GM04504 (cell line): ENCODE measurements at places on chromosomes 3 and 15.

DNA sequence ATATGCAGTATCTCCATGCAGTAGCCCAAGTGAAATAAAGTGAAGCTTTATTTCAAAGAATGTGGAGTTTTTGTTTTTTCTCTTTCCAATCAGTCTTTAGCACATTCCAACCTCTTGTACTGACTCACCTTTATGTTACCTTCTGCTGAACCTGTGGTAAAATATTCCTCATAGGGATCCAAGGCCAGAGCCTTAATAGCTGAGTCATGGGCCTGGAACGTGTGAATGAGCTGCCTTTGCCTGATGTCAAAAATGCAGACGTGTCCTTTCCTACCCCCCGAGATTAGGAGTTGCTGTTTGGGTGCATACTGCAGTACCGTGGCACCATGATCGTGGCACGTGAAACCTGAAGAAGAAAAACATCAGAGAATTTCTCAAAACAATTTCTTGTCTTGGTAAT lies 108.5 kb downstream of the GLDN start:
- DNase-seq = no peak

DNA sequence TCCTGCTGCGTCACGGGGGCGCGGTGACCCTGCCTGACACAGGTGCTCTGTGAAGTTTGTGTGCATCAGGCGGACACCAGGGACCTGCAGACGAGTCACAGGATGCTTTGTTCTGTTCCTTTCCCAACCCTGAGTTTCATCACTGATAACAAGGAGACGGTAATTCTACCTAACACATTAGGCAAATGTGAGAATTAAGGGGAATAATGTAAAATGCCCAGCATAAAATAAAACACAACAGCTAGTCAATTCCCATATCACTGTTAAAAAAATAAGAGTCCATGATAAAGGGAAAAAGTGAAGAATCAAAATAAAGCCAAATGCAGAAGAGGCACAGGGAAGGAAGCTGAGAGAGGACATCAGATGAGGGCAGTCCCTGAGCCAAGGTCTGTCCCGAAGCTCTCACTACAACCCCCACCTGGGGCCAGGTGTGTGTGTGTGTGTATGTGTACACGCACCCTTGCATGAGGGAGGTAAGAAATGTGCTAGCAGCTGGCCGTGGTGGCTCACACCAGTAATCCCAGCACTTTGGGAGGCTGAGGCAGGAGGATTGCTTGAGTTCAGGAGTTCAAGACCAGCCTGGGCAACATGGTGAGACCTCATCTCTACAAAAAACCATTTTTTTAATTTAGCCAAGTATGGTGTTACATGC lies 27.5 kb downstream of the PLA2G4D start:
- no peak for DNase-seq

DNA sequence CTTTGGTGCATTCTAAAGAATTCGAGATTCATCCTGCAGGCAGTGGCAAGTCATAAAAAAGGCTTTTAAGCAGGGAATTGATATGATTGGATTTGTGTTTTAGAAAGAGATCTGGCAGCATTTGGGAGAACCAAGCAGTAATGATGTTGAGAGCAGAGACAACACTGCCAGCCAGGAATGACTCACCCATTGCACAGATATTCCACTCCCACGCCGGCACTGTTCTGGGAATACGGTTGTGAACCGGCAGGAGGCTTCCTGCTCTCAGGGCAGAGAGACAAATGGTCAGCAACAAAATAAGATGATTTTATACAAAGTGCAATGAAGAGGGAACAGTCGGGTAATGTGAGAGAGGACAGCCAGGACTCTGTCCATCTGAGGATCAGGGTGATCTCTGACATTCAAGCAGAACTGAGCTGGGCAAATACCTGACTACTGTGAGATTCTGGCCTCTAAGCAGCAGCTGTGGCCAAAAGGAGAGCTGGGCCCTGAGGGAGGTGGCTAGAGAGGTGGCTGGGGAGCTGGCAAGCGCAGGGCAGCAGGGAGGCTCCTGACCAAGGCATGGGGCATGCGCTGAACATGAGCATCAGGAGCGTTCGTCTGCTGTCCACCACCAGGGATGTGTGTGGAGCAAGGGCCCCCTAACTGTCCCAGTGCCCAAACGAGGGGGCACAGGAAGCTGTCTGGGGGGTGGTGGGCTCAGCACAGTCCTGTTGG lies 56.1 kb upstream of the PLXNA1 start:
- DNase-seq = peak; percentile 68

DNA sequence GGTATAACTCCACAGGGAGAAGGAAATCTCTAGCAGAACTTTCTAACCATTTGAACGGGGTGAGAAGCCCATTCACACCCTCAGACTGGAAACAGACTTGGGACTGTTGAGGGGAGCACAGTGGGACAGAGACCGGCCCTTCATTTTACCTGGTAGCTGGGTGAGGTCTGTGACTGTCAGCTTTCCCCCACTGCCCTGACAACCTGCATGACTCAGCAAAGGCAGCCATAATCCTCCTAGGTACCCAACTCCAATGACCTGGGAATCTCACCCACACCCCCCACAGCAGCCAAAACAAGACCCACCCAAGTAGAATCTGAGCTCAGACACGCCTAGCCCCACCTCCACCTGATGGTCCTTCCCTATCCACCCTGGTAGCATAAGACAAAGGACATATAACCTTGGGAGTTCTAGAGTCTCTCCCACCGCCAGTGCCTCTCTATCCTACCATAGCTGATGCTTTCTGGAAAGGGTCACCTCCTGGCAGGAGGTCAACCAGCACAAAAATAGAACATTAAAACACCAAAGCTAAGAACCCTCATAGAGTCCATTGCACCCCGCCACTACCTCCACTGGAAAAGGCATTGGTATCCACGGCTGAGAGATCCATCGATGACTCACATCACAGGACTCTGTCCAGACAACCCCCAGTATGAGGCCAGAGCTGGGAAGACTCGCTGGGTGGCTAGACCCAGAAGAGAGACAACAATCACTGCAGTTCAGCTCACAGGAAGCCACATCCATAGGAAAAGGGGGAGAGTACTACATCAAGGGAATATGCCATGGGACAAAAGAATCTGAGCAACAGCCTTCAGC lies 28.0 kb downstream of the SENP7 start:
- no peak for DNase-seq

DNA sequence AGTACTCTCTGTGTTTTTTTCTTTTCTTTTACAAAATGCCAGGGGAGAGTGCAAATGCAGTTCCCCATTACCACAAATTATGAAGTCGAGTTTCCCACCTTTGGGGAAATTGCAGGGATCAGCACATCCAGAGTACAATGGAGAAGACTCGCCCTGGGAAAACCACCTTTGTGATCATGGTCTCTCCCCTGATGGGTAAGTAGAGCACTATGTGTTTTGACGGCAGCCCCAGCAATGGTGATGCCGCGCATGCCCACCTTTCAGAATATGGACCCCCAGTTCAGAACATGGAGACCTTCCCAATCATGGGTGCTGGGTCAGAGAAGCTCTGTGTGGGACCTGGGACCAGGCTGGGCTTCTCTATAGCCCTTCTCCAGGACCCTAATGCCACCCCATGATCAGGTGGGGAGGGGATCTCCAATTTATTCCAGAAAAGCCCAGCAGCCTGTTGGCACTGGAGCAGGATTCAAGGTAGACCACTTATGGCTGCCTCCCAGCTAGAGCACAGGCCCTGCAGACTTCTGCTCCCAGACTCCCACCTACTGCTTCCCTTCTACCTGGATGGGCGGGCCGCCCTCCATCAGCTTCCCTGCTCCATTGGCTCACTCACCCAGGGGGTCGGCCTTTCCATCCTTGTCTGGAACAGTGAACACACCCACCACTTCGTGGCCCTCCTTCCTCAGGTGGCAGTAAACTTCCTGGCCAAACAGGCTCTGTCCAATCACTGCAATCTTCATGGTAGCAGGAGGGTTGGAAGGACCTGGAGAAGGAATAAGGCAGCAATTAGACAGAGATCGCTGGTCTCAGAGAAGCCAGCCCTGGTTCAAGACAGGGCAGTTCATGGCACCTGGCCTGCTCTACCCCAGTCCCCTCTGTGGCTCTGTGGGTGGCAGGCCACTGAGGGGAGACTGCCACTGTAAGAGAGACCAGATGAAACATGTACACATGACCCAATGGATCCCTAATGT lies 19.9 kb downstream of the ALDH1L1 start:
- DNase-seq = no peak

DNA sequence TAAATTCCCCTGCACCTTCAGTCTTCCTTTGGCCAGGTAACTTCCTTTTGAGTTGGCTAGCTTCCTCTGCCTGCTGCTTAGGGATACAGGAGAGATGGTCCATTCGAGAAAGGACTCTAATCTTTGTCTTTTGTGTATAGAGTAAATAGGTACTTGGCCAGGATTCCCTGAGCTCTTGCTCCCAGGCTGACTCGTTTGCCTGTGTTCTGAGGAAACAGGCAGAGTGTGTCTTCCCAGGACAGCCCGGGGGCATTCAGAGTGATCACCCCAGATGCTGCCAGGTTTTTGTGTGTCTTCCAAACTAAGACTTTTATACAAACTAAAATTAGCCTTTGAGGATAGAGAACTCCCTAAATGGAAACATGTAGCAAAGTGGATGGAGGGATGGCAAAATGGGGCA lies 39.5 kb downstream of the TMEM108 start:
- no peak for DNase-seq

DNA sequence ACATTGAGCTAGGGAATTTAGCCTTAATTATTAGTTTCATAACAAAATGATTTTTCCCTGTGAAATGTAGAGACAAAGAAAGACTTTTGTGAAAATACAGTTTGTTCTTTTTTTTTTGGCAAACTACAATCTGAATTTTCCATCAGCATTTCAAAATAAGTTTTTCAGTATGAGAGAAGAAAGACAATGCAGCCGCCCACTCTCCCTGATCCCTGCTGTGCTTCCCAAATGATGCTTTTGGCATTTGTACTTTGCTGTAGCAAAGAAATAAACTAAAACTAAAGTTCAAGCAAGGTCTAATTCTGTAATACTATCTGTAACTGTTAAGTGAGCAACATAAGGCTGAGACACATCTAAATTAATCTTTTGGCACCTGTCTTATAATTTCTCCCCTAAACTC lies 782.2 kb downstream of the VGLL3 start:
- DNase-seq = no peak

DNA sequence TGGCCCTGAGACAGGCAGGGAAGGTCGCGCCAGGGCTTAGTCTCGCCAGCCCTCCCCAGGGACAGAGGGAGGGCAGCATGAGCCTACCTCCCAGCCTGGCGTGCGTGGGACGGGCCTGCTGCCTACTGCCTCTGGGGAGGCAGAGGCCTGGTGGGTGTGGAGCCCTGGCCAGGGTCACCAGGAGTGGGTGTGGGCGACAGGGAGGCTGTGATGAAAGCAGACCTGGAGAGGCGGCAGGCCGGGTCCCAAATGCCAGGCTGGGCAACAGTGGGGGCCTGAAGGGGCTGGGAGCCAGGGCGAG lies 33.1 kb downstream of the PLXNA1 start:
- DNase-seq = no peak

- DNase-seq = peak; percentile 35
These were observed 593.4 kb upstream of the TGFBR2 start for GRCh38 chr3:30012941-30013543.

DNA sequence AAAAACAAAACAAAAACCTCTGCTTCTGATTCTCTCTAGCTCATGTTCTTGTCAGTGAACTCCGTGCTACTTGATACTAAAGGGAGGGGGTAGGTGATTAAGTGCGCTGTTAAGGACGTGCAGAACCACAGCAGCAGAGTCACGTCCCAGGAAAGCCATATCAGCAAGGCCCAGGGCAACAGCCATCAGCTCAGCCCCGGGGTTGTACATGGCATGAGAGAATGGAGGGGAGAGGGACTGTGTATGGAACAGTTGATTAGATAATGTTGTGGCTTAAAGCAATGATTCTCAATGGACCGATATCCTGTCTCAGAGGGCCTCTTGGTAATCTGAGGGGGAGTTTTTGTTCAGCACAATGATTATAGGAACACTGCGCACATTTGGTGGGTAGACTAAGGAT lies 27.6 kb downstream of the C2CD4A start:
- DNase-seq = no peak

DNA sequence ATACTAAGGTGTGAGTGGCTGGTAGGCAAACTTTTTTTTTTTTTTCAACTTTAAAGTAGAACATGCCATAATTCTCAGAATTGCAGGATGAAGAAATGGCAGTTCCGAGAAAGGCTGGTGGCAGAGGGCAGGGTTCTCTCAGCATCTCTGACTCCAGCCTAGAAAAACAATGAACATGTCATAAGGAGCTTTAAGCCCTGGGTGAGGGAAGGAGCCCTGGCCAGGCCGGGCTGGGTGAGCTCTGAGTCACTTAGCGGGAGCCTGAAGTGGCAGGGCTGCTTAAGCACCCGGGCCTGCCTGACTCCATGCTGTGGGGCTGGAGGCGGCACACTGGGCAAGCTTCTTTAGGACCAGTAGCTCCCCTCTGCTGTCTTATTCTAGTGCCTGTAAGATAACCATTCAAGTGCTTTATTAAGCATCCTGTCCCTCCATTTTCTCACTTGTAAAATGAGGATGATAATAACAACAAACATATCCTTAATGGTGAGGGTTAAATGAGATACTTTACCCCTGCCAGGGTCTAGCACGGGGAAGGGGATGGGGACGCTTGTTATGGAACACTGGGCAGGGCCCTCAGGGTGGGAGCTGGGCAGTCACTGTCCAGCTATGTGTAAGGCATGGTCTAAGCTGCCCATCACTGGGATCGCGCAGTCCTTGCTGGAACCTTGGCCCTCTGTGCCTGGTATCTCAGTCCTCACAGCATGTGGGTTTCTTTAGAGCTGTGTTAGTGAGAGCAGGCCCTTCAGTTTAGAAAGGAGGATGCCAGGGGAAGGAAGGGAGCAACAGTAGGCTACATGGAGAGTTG lies 18.4 kb downstream of the SMAD6 start:
- no peak for DNase-seq

- DNase-seq = no peak
These were observed 83.6 kb upstream of the TSEN2 start for GRCh38 chr3:12400616-12401194.

DNA sequence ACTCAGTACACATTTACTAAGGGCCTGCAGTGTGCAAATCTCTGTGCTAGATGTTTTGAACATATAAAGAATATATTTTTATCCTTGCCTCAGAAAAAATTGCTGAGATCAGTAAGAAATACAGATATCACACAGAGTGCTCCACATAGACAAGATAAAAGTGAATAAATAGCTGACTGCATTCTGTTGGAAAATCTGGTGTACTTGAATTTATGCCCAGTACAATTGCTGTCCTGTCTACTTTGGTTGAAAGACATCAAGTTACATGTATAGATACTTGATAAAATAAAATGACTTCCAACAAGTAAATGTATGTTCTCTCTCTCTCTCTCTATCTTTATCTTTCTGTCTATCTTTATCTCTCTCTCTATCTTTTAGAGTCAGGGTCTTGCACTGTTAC lies 381.2 kb upstream of the CBLB start:
- DNase-seq = no peak

GRCh38 chr3:187958432-187959003 lies 195.4 kb upstream of the LPP start:
- no peak for DNase-seq

DNA sequence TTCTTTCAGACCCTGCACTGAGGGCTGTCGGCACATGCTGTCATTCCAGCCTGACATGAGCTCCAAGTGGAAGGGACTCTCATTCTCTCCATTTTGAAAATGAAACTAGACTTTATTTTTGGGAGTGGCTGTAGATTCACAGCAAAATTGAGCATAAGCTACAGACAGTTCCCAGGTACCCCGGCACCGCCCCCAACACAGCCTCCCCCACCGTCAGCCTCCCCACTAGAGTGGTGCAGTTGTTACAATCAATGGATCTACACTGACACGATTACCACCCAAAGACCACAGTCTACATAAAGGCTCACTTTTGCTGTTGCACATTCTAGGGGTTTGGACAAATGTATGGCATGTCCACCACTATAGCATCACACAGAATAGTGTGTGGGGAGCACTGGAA lies 29.5 kb upstream of the FGD5 start:
- DNase-seq = no peak
